Esophagus muscularis mucosa (tissue), 4 donors: ENCODE measurements at places on chromosomes 16 and 17. TPM values are rescaled to one million over a fixed set of nuclear protein-coding genes. Genes with fewer than 3 reads are reported as not detected.

DNA sequence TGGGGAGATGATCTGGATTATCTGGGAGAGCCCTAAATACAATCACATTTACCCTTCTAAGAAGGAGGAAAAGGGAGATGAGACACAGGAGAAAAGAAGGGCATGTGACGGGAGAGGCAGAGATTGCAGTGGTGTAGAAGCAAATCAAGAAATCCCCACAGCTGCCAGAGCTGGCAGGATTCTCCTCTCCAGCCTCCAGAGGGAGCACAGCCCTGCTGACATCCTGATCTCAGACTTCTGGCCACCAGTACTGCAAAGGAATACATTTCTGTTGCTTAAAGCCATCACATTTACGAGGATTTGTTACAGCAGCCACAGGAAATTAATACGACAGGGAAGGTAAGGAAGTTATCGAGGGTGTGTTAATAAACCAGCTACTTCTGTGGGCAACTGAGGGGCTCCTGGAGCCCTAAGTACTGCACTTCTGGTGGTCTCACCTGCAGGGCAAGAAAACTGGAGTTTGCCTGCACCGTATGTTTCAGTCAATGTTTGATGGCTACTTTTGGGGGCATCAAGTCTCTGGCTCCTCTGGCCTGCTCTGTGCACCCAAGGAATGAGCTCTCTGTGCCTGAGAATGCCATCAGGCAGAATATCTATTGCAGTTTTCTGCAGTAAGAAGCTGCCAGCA, 22.9 kb upstream of the CDH13 start:
- H3K4me3 ChIP-seq, result no peak overlapping the region
- H3K27ac ChIP-seq, result no peak overlapping the region
- H3K4me1 ChIP-seq, result no peaks in the 10 kb centered on the region
- DNase-seq, result no peak
- H3K27me3 ChIP-seq, result no peaks in the 10 kb centered on the region
- no peaks in the 10 kb centered on the region for H3K36me3 ChIP-seq

- DNase-seq, result no peak
- H3K27ac ChIP-seq, result peak overlapping the region; percentile 92
- H3K27me3 ChIP-seq, result no peaks in the 10 kb centered on the region
- peaks cover 59% of the 10 kb centered on the region for H3K4me1 ChIP-seq
Observed at GRCh38 chr16:425740-426114, 278 bp downstream of the RAB11FIP3 start.

DNA sequence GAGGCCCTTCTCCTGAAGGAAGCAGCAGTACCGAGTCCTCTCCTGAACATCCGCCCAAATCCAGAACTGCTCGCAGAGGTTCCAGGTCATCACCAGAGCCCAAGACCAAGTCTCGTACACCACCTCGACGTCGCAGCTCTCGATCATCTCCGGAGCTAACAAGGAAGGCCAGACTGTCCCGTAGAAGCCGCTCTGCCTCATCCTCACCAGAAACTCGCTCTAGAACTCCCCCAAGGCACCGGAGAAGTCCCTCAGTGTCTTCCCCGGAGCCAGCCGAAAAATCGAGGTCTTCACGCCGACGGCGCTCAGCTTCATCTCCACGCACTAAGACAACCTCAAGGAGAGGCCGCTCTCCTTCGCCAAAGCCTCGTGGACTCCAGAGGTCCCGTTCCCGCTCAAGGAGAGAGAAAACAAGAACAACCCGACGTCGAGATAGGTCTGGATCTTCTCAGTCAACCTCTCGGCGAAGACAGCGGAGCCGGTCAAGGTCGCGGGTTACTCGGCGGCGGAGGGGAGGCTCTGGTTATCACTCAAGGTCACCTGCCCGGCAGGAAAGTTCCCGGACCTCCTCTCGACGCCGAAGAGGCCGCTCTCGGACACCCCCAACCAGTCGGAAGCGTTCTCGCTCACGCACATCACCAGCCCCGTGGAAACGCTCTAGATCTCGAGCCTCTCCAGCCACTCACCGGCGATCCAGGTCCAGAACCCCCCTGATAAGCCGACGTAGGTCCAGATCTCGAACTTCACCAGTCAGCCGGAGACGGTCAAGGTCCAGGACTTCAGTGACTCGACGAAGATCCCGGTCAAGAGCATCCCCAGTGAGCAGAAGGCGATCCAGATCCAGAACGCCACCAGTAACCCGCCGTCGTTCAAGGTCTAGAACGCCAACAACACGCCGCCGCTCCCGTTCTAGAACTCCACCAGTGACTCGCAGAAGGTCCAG, 11.3 kb downstream of the ELOB start:
- H3K27me3 ChIP-seq, result no peaks in the 10 kb centered on the region
- H3K4me3 ChIP-seq, result no peak overlapping the region
- DNase-seq, result no peak
- H3K27ac ChIP-seq, result no peak overlapping the region
- H3K36me3 ChIP-seq, result peaks cover 95% of the 10 kb centered on the region
- H3K4me1 ChIP-seq, result peaks cover 8% of the 10 kb centered on the region

DNA sequence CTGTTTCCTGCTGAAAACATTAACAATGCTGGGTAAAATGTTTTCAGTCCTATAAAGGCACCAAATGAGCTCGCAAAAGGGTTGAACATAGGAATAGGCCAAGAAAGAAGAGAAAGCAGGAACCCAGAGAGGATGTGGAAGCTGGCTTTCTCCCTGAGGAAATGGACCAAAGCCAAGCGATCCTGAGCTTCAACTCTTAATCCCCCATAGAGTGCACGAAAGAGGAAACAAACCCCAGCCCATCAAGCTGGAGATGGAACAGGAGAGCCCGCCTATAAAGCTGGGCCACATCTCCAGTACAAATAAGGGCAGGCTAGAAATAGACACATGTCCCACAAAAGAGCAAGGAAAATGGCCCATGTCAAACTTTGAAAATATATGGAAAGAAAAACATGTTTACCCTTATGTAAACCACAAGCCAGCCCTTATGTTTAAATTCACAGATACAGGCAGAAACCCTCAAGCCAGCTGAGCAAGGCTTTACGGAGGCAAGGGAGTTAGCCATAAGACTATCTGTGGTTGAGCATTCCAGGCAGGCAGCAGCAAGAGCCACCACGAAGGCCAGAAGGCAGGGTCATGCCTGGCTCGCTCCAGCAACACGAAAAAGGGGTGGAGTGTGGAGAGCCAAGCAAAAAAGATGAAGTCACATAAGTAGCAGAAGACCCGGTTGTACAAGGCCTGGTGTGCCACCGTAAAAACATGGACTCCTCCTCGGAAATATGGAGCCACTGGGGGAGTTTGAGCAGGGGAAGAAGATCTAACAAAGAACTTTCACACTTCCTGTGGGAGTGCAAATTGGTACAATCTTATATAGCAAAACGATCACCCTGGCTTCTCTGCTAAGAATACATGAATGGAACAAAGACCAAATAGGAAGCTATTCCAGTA, 27.8 kb downstream of the COPRS start:
- H3K27ac ChIP-seq, result no peak overlapping the region
- no peaks in the 10 kb centered on the region for H3K36me3 ChIP-seq
- DNase-seq, result no peak
- H3K4me1 ChIP-seq, result no peaks in the 10 kb centered on the region
- H3K4me3 ChIP-seq, result no peak overlapping the region
- no peaks in the 10 kb centered on the region for H3K27me3 ChIP-seq

- no peaks in the 10 kb centered on the region for H3K27me3 ChIP-seq
- H3K4me3 ChIP-seq, result peak overlapping the region; percentile 30
- no peak for DNase-seq
- H3K36me3 ChIP-seq, result no peaks in the 10 kb centered on the region
Observed at GRCh38 chr17:8680466-8681169, 50.1 kb upstream of the MYH10 start.

- H3K4me1 ChIP-seq, result no peaks in the 10 kb centered on the region
- H3K27ac ChIP-seq, result no peak overlapping the region
- no peaks in the 10 kb centered on the region for H3K27me3 ChIP-seq
- no peak for DNase-seq
Observed at GRCh38 chr16:9256196-9256595, 164.8 kb downstream of the HAPSTR1 start.

- peak; percentile 86 for DNase-seq
- no peaks in the 10 kb centered on the region for H3K27me3 ChIP-seq
- H3K4me1 ChIP-seq, result peaks cover 28% of the 10 kb centered on the region
- no peaks in the 10 kb centered on the region for H3K36me3 ChIP-seq
- H3K27ac ChIP-seq, result peak overlapping the region; percentile 81
- H3K4me3 ChIP-seq, result peak overlapping the region; percentile 80
Observed at GRCh38 chr16:56728980-56729734, 772 bp upstream of the NUP93 start.

GRCh38 chr16:81630635-81631031, 148.5 kb upstream of the PLCG2 start:
- no peak for DNase-seq
- H3K4me3 ChIP-seq, result no peak overlapping the region
- H3K36me3 ChIP-seq, result no peaks in the 10 kb centered on the region
- no peak overlapping the region for H3K27ac ChIP-seq

DNA sequence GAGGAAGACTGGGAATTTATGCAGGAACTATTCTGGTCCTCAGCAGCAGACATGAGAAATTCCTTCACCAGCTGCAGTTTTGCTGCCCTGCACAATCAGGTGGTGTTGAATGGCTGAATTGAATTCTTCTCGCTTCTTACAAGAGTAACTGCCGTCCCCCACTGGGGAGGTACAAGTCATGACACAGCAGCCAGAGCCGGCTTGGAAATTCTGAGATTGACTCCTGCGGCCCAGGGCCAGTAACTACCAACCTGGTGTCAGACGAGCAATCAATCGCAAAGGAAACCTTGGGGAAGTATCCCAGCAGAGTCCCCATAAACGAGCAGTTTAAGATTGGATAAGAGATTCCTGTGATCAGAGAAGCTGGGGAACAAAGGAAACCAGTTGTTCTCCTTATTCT, 30.7 kb downstream of the KNOP1 start:
- DNase-seq, result no peak
- H3K36me3 ChIP-seq, result peaks cover 85% of the 10 kb centered on the region

GRCh38 chr16:10676284-10676683, 18.4 kb downstream of the TEKT5 start:
- H3K36me3 ChIP-seq, result no peaks in the 10 kb centered on the region
- no peaks in the 10 kb centered on the region for H3K27me3 ChIP-seq
- no peaks in the 10 kb centered on the region for H3K4me1 ChIP-seq
- no peak overlapping the region for H3K4me3 ChIP-seq
- H3K27ac ChIP-seq, result no peak overlapping the region
- DNase-seq, result no peak

DNA sequence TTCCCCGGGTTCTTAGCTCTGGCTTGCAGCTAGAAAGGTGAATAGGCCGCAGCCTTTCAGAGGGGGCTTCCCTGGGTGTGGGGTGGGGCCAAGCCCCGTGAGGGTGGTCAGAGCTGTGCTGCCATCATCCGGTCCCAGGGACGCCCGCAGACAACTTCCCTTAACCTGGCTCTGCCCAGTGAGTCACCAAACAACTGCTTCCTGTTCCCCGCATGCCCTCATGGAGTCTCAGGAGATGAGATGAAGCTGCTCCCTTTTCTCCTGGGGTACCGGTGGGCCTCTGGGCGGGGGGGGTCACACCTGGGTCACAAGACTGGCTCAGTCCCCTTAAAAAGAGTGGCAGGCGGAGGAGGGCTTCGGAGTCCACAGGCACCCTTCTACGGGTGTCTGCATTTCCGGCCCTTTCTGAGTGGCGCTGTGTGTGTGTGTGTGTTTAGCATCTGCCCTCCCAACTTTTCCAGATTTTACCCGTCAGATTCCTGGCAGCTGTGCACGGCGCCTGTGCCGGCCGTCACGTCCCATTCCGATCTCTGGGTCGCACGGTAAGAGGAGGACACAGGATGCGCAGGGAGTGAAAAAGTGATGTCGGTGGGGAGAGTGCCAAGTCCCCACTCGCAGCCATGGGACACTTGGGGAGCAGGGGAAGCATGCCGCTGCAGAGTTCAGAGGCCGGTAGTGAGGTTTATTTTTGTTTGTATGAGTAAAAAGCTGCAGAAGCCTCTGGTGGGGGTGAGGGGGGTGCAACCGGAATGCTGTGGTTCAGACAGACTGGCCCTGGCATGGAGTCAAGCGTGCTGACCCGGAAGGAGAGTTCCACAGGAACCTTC, 16.8 kb downstream of the HIC1 start:
- DNase-seq, result peak; percentile 92
- H3K27me3 ChIP-seq, result no peaks in the 10 kb centered on the region
- no peaks in the 10 kb centered on the region for H3K36me3 ChIP-seq
- peaks cover 78% of the 10 kb centered on the region for H3K4me1 ChIP-seq

- no peaks in the 10 kb centered on the region for H3K27me3 ChIP-seq
- DNase-seq, result peak; percentile 93
- H3K4me1 ChIP-seq, result peaks cover 11% of the 10 kb centered on the region
- no peak overlapping the region for H3K4me3 ChIP-seq
Observed at GRCh38 chr17:42928714-42929496, 28.3 kb downstream of the G6PC1 start.

GRCh38 chr17:34598161-34598776, 18.9 kb downstream of the TMEM132E start:
- H3K4me1 ChIP-seq, result no peaks in the 10 kb centered on the region
- no peak for DNase-seq
- H3K27ac ChIP-seq, result no peak overlapping the region
- no peak overlapping the region for H3K4me3 ChIP-seq

- no peaks in the 10 kb centered on the region for H3K36me3 ChIP-seq
- H3K27me3 ChIP-seq, result no peaks in the 10 kb centered on the region
- peak overlapping the region; percentile 77 for H3K27ac ChIP-seq
- H3K4me1 ChIP-seq, result peaks cover 96% of the 10 kb centered on the region
- DNase-seq, result no peak
- no peak overlapping the region for H3K4me3 ChIP-seq
Observed at GRCh38 chr16:24988129-24988518, 27.0 kb downstream of the ARHGAP17 start.

DNA sequence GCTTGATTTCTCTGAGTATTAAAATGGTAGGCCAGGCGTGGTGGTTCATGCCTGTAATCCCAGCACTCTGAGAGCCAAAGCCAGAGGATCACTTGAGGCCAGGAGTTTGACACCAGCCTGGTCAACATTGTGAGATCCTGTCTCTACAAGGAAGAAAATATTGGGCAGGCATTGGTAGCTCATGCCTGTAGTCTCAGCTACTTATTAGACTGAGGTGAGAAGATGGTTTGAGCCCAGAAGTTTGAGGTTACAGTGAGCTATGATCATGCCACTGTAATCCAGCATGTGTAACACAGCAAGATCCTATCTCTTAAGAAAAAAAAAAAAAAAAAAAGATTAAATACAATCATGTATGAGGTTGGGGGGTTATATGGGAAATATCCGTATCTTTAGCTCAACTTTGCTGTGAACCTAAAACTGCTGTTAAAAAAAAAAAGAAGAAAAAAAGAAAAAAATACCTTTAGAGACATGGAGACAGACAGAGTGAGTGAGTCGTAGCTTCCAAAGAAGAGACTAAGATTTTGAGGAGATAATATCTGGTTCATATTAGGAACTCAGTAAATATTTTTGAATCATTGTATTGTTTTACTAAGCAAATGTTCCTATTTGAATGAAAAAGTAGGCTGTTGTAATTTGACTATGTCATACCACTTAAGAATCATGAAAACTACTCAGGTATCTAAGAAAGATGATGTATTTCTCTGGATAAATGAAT, 325.7 kb upstream of the TBX2 start:
- H3K27ac ChIP-seq, result no peak overlapping the region
- H3K4me3 ChIP-seq, result no peak overlapping the region
- no peak for DNase-seq
- H3K27me3 ChIP-seq, result no peaks in the 10 kb centered on the region

The DNAAF8 gene
- 1.7 TPM for total RNA-seq

The SRL gene
- total RNA-seq, result 0.83 TPM

The C16orf90 gene
- not detected for total RNA-seq

The TMEM114 gene
- total RNA-seq, result not detected

The CCL16 gene
- not detected for total RNA-seq

The KRTAP3-1 gene
- not detected for total RNA-seq

The MFSD11 gene
- total RNA-seq, result 22.4 TPM

The OSGIN1 gene
- 7.1 TPM for total RNA-seq
